ENCODE measurements at places on chromosomes 12 and 14. TPM values are rescaled to one million over a fixed set of nuclear protein-coding genes. Genes with fewer than 3 reads are reported as not detected.
A peak's percentile ranks its signal among the peaks of the same experiment; 100 is the strongest.

DNA sequence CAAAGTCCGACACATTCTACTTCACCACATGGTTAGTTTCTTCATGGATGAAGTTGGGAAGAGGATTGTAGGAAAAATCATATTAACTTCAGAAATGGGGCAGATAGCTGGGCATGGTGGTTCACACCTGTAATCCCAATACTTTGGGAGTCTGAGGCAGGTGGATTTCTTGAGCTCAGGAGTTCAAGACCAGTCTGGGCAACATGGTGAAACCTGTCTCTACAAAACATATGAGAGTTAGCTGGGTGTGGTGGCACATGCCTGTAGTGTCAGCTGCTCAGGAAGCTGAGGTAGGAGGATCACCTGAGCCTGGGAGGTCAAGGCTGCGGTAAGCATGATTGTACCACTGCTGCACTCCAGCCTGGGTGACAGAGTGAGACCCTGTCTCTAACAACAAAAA, 49.5 kb upstream of the PCED1B start:
- no peak for DNase-seq

The OASL gene
- 0.55 TPM for total RNA-seq

The DPF3 gene
- total RNA-seq, result 28.7 TPM

- DNase-seq, result no peak
Observed at GRCh38 chr12:4589941-4590340, 27.9 kb downstream of the DYRK4 start.

- no peak for DNase-seq
Observed at GRCh38 chr12:9961106-9961505, 10.1 kb upstream of the CLEC12A start.

- DNase-seq, result peak; percentile 62
Observed at GRCh38 chr12:127293507-127294310, 973.3 kb upstream of the TMEM132C start.

DNA sequence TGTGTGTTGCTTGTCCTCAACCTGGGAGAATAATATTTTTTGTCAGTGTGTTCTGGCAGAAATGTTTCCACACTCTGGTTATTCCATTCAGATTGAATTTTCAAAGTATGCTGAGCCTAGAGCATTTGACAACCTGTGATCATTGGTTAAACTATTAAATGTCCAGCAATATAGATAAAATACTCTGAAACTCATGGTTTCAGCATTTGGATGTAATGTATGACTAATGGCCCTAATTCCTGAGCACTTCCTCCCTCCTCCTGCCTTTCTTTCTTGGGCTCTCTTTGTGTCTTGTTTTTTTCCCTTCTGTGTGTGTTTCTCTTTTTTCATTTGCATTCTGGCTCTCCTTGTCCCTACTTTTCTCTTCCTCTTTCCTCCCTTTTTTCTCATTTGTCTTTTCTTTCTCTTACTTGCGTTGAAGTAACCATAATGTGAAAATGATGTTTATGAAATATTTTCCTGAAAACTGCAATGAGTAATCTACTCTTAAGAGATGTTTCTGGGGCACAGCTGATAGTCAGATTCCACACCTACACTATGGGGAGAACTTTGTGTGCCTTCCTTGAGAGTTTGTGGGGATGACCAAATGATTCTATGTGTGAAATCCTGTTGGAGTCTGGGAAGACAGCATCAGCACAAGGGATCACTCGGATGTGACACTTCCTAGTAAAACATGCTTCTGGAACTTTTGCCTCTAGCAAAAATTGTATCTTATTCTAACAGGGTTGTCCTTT, 74.6 kb downstream of the FRMD6 start:
- DNase-seq, result no peak

The TAS2R7 gene
- total RNA-seq, result not detected

GRCh38 chr14:58327019-58327418, 28.7 kb downstream of the ARID4A start:
- DNase-seq, result no peak

- no peak for DNase-seq
Observed at GRCh38 chr12:75478116-75478794, 2.3 kb upstream of the GLIPR1 start.

DNA sequence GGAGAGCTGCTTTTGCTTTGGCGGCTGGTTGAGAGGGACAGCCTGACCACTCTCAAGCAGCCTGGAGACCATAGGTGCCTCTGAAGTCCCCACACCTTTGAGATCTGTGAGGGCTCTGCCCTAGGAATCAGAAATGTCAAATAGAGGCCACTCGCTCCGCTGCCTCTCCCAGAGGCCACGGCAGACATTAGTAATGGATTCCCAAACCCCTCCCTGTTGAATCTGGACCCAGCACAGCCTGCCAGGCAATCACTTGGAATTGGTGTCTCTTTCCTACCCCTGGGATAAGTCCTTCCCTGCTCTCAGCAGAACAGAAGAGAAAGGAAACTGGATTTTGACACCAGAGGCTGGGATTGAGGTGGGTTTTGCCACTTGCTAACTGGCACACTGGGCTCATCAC, 25.0 kb downstream of the MMAB start:
- DNase-seq, result no peak

DNA sequence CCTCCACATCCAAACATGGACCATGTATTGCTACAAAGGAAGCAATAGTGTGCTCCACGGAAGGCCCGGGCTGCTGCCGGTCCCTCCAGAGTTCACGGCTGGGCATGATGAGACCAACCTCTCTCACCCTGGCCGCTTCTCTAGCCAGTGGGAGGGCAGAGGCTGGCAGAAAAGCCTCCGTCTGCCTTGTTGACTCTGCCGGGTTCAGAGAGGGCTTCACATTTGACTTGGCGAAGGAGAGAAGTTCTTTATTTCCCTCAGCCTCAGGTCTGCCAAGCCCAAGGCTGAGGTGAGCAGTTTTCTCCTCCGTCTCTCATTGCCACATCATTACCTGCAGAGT, 230.0 kb downstream of the ZFP36L1 start:
- DNase-seq, result no peak

- DNase-seq, result no peak
Observed at GRCh38 chr12:87756111-87756510, 273.1 kb downstream of the C12orf50 start.

The OTX2 gene
- total RNA-seq, result not detected

DNA sequence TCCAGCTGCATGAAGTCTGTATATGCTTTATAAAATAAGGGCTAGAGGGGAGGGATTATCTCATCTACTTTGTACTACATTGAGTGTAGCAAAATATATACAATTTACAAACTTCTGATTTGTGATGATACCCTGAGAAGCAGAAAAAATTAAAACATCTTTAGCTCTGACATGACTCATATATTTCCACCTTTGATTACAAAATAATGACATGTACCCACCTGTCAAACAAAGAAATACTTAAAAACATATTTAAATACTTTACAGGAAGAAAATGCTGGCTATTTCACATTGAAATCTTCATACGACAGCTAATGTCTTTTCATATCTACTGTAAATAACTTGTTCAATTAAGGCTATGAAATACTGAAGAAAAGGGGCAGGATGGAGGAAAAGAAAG, 3.3 kb downstream of the GPR135 start:
- no peak for DNase-seq

GRCh38 chr12:48750215-48750614, 33.7 kb upstream of the CCNT1 start:
- DNase-seq, result no peak

GRCh38 chr12:33536431-33536830, 96.8 kb upstream of the SYT10 start:
- no peak for DNase-seq

The CD163L1 gene
- total RNA-seq, result 1.6 TPM

GRCh38 chr14:45253070-45253753, at the start of gene MIS18BP1:
TSS of gene MIS18BP1 (minus strand) at chr14:45253202. CDS start at chr14:45247286, 5,916 bp downstream.
- peak; percentile 96 for DNase-seq

The REC8 gene
- 3.2 TPM for total RNA-seq

GRCh38 chr14:58426670-58427280, 556 bp downstream of the TIMM9 start:
- peak; percentile 75 for DNase-seq

DNA sequence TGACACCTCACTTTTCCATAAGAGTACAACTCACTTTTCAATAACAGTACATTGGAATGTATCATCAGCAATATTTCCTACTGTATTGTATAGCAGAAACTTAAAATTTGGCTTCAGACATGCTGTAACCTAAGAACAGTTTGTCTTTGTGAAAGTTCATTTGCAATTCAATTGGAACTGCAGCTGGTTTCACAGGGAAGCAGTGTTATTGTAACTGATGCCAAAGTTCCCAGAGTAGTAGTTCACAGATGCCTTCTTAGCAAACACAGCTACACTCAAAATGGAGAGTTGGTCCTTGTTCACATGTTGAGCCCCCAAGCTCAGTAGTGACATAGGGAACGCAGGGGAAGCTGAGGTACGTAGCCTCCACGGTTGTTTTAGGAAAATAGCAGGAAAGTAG, 23.3 kb downstream of the PPP1R36 start:
- DNase-seq, result no peak

The RD3L gene
- 29.8 TPM for total RNA-seq

DNA sequence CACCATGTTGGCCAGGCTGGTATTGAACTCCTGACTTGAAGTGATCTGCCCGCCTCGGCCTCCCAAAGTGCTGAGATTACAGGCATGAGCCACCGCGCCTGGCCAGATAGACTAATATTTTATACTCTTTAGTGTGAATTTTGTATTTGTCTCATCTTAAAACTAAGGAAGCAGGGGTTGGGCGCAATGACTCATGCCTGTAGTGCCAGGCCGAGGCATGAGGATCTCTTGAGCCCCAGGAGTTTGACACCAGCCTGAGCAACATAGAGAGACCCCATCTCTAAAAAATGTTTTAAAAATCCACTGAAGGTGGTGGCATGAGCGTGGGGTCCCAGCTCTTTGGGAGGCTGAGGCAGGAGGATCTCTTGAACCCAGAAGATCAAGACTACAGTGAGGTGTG, 9.0 kb downstream of the DYNC1H1 start:
- DNase-seq, result no peak

DNA sequence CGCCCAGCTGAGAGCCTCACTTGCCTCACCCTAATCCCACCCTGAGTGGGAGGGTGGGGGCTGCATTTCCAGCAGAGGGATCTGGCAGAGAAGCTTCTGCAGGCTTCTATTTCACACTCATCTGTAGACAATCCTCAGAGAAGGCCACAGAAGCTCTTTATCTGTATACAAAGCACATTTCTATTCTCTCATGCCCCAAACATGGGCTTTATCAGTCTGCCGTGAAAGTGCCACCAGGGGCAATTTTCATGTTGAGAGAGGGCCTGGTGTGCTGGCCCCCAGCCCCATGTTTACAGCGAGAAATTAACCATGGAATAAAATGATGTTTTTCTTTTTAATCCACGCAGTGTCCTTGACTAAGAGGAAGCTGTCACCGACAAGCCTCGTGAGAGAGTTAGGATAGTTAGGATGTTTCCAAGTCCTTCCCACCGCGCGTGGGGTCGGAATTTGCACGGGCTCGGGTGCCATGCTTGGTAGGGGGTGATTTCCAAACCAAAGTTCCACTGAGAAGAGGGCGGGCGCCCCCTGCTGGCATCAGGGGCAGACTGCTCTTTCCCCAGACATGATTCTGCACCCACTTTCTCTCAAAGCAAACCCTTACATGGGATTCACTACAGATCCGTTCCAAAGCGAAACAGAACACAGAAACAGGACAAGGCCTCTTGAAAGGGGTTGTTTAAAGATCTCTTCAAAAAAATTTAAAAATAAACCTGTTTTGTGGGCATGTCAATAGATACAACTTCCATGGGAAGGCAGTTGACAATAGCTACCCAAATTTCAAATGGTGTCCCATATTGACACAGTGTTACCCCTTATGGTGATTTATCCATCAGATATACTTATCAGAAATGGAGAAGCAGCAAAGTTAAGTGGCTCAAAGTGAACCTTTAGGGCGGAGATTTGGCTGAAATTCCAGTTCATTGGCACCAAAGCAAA, 19.4 kb downstream of the BDKRB1 start:
- peak; percentile 81 for DNase-seq

DNA sequence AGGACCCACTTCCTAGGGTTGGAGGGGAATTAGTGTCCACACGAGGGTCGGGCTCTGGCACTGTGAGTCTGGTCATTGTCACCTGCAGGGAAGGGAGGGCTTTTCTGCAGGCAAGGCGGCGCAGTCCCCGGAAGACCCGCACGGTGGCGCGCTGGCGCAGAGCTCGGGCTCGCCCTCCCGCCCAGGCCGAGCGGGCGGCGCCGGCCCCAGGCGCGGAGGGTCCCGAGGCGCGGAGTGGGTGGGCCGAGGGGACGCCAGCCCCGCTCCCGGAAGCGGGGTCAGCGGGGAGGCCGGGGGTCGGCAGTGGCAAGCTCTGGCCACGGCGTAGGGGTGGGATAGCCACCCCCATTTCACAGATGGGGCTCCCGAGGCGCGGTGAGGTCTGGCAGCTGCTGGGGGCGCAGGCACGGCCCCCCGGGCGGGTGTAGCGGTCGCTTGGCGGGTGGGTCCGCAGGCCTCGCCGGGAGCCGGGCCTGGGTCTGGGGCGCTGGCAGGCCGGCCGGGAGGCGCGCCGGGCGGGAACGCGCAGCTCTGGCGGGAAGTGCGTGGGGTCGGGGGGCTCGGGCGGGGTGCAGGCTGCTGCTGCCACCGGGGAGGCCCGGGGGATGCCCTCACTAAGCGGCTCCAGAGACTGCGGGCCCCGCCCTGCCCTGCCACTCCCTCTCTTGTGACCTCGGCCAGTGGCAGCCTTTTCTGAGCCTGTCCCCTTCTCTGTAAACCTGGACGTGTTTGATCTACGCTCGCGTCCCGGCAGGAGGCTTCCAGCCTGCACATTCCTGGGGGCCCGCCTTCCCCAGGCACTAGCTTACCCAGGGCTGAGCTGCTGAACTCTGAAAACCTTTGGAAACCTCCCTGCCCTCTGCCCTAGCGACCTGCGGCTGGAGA, 46.1 kb downstream of the CYP46A1 start:
- peak; percentile 86 for DNase-seq

GRCh38 chr12:27779416-27779919, 565 bp upstream of the KLHL42 start:
- no peak for DNase-seq

The CISTR gene
- 2.4 TPM for total RNA-seq

DNA sequence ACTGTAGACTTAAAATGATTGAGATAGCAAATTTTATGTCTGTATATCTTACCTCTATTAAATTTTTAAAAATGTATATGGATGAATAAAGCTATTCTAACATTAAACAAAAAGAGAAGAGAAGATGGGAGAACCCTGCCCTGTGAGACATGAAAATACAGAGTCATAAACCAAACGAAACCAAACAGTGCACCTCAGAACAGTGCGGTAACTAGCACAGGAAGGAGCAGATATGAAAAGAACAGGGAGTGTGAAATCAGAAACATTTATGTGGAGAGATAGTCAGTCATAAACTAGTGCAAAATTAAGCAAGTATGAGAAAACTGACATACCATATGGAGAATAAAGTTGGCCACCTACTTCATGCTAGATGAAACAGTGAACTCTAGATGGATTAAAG, 135.1 kb downstream of the ERC1 start:
- DNase-seq, result no peak

DNA sequence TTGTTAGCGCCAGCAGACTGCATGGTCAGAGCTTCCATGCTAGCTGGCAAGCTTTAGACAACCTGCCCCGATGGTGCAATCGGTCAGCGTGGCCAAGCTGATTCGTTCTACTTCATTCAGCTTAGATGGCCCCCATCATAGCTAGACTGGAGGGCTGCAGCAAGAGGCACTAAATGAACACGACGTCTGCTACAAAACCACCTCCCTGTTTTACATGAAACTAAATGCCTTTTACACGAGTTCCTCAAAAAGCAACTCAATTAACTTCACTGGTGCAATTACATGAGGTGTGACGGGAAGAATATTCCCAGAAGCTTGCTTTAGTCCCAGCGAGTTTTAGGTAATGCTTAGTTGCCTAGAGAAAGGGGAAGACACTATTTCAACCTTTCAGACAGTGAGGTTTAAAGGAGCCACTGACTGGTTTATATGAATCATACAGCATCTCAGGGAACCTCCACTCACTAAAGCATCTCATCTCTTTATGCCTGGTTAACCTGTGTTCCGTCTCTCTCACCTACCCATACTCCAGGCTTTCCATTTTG, 8.4 kb downstream of the NIN start:
- no peak for DNase-seq

The CPSF6 gene
- total RNA-seq, result 30.9 TPM
